ENCODE measurements at places on chromosomes 2 and 18.

DNA sequence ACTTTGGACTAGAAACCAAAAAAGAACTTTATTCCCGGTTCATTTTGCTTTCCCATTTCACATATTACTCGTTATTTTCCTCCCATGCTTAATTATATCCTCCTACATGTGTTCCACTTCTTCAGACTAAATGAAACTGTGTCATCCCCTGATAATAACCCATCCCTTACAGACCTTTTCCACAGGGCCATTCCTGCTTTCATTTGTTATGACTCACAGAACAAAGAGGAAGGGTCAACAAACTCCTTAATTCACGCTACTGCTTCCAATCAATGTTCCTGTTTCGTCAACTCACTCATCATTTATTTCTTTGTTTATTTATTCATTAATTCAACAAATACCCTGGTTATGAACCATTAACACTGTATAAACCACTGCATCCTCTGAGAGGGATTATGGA, 104.5 kb downstream of the ZEB2 start:
- DNase-seq: no peak

DNA sequence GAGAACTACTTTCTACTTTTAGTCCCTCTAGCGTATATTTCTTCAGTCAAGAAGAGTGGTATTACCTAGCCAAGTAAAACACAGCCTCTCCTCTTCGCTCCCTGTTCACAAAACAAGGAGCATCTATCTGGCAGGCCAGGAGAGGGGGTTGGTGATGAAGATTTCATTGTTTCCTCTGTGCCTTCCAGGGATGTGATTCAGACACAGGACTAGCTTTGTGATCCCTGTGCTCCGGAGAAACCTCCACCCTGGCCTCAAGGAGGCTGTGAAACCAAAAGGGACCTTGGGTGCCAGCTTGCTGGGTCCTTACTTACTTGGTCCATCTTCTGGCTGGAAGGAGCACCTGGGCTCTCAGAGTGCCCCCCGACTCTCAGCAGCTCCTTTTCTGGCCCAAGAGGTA, 5.7 kb downstream of the RHOB start:
- no peak for DNase-seq

GRCh38 chr2:39150890-39151497, 30.1 kb upstream of the SOS1 start:
- no peak for DNase-seq

DNA sequence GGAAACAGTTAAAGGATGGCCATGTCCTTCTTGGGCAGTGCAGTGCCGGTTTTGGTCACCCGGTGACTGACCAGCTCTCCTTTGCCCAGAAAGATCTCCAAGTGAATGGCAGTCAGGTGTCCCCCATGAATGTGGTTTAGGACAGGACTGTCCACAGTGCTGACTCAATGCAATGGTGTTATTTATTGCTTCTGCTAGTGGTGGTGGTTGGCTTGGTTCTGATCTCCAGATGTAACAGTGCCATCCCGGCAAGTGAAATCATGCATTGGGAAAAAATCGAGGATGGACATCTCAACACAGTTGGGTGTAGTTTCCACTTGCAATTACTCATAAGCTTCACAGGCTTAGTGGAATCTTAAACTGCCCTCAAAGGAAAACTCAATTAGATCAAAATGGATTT, 81.9 kb downstream of the TGOLN2 start:
- DNase-seq: no peak

GRCh38 chr2:3392216-3392615, 12.7 kb downstream of the TRAPPC12 start:
- DNase-seq: no peak

- no peak for DNase-seq
Observed at GRCh38 chr18:32696376-32696775, 76.4 kb downstream of the KLHL14 start.

- DNase-seq: no peak
Observed at GRCh38 chr2:109269706-109270504, 140.9 kb downstream of the SH3RF3 start.

DNA sequence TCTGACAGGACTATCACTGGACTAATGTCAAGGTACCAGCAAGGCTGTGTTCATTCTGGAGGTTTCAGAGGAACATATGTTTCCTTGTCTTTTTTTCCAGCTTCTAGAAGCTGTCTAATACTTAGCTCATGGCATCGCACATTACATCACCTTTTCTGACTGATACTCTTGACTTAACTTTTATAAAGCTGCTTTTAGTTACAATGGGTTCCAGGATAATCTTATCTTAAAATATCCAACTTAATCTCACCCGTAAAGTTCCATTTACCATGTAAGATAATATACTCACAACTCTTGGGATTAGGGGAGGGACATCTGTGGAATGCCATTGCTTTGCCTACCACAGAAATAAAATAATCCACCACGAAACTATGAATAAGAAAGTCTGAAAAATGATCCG, 394.2 kb downstream of the CDH19 start:
- DNase-seq: no peak

- DNase-seq: no peak
Observed at GRCh38 chr2:98394595-98395153, 48.4 kb downstream of the CNGA3 start.

DNA sequence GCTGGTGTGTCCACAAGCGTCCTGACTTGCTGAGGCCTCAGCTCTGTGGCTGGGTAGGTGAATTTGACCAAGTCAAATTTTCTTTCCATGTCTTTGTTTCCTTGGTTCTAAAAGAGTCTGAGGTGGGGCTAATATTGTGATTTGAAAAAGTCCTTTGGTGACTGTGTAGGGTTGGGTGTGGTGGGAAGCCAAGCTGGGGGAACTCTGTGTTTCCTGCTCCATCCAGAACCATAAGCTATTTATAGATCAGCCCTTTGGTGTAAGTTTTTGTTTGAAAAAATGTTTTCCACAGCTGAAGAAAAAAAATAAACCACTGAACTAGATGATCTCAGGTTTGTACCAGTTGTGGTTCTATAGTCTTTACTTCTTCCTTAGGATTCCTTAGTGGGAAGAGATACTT, 462.7 kb downstream of the TGIF1 start:
- no peak for DNase-seq

- no peak for DNase-seq
Observed at GRCh38 chr2:24107-24506, 22.2 kb downstream of the FAM110C start.

DNA sequence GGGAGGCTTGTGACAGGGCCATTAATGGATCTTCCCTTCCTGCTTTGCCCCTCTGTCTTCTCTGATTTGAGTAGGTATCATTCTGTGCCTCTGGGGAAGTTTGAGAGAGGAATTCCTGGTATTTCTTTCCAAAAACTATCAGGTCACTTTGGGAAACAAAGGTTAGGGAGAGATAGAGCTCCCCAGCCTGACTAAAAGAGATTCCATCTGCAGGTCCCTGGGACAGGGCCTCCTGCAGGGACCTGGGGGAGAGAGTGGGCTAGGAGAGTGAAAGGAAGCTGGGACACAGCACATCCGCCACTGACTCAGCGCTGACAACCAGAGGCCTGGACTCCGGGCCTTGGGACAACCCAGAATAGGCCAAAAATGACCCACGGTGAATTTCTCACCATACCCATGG, 6.4 kb downstream of the GALNT14 start:
- no peak for DNase-seq

GRCh38 chr2:188865681-188866080, 108.5 kb upstream of the COL3A1 start:
- no peak for DNase-seq

GRCh38 chr2:27091746-27092695, 5.4 kb downstream of the KHK start:
- no peak for DNase-seq

DNA sequence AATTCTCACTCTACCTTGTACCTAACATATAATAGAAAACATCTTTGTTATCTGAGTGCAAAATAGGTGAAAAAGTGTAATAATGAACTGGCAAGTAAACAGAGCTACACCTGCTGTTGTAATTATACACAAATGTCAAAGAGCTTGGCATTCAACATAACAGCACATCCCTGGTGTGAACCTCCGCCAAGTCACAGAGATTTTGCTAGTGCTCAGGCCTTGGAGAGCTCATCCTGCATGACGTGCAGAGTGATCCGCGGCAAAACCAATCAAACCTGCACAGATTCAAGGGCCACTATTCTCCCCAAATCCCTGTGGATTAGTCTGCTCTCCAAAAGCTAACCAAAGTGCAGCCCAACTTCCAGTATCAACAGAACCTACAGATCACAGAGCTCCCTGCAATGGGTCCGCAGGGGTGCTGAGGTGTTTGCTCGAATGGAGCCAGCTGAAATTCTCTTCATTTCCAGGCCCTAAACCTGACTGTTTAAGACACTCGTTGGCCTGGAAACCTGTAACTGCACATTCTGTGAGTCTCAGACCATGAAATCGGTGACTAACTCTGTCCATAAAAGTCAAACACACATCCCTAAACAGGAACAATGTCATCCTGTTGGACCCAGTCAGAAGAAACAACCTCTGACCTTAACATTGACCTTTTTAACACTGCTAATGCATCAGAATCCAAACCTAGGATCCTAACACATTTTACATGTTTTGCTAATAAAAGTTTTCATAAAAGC, 111.8 kb downstream of the EPB41L3 start:
- DNase-seq: no peak

DNA sequence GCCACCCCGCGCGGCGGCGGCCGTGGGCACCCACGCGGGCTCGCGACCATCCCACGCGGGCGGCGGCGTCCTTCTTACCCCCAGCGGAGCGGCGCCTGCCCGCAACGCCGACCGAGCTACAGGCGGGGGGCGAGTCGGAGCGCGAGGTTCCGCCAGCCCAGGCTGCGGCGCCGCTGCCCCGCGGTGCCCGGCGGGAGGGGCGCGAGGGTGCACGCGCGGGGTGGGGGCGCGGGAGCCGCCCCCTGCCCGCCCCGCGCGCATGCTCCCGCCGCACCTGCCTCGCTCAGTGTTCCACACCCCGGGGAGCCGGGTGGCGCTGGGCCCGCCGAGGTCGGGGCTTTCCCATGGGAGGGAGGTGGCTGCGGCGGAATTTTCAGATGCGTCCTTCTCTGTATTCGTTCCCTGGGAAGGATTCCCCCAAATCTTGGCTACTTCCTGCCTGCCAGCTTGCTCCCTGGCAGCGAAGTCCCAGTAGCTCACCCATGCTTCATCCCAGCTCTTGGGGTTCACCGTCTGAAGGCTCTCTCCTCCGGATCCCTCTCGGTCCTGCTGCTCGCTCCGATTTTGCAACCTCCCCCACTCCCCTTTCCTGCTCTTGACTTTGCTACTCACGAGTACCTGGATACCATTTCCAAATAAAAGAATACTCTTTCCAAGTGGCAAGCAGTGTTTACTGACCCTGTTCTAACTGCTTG, at the start of gene L3MBTL4:
L3MBTL4 (minus strand) TSS at position 189 of the 695 bp plus-strand sequence. CDS start 103,286 bp downstream, outside the sequence.
- DNase-seq: no peak

DNA sequence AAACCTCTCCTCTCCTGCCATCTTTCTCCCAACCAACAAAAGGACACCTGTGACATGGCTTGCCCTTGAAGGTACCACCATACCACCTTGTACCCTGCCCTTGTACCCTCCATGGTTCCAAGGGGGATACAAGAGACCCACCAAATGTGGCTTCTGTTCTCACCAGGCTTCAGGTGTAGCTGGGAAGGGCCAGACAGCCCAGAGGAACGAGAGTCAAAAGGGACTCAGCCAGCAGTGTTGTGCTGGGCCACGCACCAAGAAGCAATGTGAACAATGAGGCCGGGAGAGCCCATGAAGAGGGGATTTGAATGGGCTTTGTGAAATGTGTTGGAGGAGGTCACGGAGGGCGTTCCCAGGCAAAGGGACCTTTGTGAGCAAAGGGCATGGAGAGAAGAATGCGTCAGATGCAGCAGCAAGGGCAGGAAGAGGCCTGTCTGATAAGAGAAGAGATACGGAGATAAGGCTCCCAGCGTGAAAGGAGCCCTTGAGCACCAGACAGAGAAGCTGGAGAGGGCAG, 48.6 kb downstream of the PLB1 start:
- DNase-seq: peak; percentile 18

DNA sequence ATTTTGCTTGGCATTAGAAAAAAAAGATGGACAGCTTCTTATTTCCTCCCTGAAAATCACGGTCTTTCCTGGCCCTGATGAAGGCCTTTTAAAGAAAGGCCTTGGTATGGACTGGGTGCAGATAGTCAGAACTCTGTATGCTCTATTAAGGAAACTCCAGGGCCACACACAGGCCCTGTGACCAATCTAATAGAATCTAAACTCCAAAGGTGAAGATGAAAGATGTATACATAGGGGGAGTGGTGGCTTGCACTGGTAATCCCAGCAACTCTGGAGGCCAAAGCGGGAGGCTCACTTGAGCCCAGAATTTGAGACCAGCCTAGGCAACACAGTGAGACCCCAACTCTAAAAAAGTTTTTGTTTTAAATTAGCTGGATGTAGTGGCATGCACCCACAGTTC, 37.3 kb downstream of the OXER1 start:
- DNase-seq: no peak

DNA sequence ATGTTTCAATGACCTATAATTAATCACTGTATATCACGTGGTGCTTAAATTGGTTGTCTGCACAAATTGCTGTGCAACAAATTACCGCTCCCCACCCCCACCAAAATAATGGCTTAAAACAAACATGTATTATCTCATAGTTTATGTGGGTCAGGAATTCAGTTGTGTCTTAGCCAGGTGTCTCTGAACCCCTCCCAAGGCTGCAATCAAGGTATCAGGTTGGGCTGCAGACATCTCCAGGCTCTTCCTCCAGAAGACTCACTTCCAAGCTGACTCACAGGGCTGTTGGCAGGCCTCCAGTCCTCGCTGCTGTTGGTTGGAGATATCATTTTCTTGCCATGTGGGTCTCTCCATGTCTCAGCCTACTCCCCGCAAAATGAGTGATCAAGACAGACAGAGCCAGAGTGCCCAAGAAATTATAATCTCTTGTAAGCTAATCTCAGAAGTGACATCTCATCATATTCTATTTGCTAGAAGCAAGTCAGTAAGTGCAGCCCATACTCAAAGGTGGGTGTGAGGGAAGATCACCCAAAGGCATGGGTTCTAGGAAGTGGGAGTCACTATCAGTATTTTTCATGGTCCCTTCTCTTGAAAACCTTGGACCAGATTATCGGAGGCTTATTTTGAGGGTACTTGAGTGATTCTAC, 38.4 kb downstream of the SPC25 start:
- DNase-seq: no peak

GRCh38 chr2:135948141-135948540, 37.3 kb downstream of the DARS1 start:
- DNase-seq: no peak

DNA sequence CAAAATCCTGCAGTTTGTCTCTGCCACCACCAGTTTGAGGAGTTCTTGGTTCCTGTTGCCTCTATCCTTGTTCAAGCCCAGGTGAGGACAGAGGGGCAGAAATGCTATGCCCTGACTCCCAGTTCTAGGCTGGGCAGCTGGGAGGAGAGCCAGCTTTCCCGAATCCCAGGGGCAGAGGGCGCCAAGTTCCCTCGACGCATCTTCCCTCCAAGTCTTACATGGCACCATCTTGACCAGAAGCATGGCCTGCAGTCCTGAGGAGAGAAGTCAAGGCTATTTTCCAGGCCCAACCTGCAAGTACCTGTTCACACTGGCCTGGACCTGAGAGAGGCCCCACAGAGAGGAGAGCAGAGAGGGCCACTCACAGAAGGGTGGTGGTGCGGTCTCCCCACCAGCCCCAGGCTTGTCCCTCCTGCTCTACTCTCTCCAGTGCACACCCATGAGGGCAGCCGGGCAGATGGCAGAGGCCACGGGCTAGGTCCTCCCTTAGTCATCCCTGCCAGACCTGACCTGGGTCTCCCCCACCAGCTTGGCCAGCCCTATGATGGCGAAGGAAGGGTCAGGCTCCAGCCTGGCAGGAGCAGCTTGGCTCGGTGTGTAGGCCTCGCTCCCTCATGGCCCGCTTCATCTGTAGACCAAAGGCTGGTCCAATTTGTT, 115.7 kb upstream of the MSTN start:
- DNase-seq: no peak
